Kidney (tissue), 22 donors: ENCODE measurements at places on chromosomes 11 and 22.

DNA sequence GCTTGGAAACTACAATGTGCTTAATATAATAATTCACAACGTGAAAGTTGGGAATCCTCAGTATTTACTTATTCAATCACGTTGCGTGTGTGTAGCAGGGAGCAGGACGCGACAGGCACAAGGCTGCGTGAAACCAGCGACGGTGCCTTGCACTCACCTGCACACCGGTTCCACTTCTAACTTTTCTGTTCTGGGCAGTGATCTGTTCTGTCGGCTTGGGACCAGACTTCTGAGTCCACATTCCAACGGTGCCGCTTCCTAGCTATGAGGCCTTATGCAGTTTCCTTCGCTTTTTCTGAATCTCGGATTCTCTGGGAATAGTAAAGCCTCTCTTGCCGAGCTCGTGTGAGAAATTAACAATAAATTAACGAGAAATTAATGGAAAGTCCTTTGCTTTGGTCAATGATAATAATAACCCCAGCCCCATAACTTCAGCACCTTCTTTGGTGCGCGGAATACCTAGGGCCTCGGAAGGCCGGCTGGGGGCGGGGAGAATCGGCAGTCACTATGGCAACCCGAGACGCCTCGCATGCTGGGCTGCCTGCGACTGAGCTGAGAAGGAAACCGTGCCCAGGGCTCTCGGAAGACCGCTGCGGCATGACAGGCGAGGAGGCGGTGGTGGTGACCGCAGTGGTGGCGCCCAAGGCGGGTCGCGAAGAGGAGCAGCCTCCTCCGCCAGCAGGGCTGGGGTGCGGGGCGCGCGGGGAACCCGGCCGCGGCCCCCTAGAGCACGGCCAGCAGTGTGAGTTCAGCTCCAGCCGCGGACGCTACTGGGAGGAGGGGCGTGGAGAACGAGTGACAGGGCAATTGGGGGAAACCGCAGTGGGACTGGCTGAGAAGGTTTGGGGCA is at the start of gene C11orf97:
Gene C11orf97 (plus strand): TSS at position 530 of the 850 bp plus-strand sequence. CDS start 68 bp downstream, at position 598.
- peak; percentile 82 for DNase-seq

DNA sequence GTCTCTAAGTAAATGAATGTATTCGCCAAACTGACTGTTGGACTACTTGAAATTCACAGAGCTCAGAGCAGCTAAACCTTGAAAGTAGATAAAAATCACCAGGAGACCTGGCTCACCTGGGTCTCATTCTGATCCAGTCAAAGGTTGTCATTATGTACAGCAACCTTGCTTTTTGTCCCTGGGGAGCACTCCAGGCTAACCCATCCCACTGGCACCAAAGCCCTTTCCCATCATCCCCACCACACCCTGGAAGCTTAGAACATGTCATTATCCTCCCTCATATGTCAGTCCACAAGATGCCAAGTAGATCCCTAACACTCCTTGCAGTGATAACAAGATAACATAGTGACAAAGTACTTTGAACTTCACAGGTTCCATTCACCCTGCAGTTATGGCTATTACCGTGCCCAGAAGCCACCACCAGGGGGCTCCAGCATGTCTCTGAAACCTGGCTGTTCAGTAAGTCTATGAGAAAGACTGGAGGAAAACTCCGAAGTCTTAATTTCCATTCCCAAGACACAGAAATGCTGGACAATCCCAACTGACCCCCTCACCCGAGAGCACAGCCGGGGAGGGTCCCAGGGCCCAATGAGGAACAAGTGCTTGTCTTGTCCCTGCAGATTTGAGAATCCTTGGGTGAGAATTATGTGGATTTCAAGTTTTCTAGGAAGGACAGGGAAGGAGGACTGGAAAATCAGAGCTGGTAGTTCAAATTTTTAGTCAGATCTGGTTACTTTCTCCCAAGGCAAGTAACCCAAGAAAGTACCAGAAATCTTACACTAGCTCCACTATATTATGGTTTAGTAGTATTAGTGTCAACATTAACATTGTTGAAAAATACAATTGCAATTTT is 43.0 kb upstream of the USP47 start:
- peak; percentile 88 for DNase-seq

DNA sequence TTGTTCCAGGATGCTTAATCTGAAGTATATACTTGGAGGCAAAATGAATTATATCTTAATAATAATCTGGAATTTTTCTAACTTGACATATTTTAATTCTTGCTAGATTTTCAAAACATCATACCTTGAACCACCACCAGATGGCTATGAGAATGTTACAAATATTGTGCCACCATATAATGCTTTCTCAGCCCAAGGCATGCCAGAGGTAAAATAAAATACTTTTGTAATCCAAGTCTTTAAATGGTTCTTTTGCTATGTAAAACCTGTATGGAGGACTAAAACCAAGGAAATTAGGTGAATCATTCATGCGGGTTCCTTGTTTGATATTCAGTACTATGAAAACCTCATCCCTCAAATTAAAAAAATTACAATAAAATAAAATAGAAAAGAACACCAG is 14.4 kb downstream of the NAALAD2 start:
- no peak for DNase-seq

DNA sequence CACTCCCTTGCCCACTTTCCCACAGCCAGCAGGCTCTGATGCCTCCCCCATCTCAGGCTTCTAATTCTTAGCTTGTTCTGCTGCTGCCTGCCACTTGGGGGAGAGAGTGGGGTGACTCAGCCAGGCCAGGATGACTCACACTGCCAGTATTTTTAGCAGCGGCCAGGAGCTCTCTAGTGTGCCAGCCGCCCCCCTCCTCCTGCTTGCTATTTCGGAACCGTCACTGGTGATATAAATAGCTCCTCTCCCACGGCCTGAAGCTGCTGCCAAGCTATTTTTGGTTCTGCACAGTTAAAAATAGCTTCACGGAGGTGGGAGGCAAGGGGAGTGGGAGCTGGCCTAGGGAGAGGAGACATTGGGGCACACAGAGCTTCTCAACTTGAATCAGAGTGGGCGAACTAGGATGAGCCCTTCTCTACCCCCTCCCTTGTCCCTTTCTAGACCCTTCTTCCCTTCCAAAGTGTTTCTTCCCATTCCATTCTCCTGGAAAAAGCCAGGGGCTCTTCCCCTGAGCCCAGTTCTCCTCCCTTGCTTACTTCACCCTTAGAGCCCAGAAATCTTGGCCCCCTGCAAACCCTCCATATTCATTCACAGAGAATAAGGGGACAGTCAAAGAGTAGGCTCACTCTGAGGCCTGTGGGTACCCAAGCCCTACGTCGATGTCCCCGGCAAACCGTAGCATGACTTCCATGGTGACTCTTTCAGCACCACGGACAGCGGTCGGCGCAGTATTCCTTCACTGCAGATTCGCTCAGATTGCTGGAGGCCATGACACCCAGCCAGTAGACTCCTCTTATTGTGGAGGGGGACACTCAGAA is 2.5 kb upstream of the NPAS4 start:
- DNase-seq: peak; percentile 89

- peak; percentile 45 for DNase-seq
Observed at GRCh38 chr11:44854086-44854485, 96.6 kb downstream of the TP53I11 start.

GRCh38 chr22:39151329-39151975 is 1.0 kb downstream of the CBX7 start:
- peak; percentile 9 for DNase-seq

DNA sequence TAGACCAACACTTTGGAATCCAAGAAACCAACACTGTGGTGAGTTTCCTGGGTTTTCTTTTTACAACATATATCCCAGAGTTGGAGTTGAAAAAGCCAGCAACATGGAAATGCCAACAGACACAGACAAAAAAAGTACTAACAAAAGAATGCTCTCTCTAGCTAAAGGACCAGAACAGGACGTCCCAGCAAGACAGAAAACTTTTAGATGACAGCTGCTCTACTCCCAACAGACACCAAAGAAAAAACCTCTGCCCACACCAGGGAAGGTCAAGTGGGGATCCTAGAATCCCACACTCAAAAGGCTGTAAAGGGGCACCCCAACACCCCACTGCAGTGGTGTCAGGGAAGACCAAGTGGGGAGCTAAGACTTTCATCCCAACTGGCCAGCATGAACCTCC is 23.3 kb downstream of the RRAS2 start:
- no peak for DNase-seq

DNA sequence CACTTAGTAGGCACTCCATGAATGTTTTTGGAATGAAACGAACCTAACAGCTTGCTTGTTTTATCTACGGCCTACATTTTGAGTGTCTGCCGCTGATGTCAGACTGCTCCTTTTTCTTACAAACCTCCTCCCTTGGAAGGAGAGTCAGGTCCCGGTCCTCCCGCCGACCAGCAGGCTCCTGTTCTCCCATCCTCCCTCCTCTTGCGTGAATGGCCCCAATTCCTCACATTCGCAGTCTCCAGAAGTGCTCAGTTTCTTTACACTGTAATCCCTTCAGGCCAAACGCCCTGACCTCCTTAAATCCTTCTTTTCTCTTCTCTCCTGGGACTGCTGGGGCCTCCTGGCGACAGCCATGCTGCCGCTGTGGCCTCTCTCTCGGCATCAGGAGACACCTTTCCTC is 82.6 kb upstream of the CSNK2A3 start:
- no peak for DNase-seq

GRCh38 chr11:134685793-134686380 is 273.8 kb upstream of the B3GAT1 start:
- DNase-seq: no peak

GRCh38 chr11:125295931-125296330 is 131.4 kb downstream of the PKNOX2 start:
- DNase-seq: no peak

GRCh38 chr11:17496406-17496805 is 19.8 kb upstream of the ABCC8 start:
- DNase-seq: peak; percentile 43

DNA sequence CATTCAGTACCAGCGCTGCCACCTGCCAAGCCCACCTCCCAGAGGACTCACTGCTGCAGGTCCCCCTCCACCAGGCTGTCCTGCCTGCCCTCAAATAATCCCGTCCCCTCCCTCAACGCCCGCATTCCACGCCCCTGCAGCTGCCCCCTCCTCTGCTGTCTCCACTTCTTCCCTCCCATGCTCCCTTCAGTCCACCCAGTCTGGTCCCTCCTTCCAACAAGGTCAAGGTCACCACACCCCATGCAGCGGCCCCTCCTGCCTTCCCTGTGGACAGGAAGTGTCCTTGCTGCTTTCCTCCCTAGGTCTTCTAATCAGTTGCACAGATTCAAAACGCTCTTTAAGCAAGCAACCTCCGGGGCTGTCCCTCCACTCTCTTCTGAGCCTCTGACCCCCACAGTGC is 12.1 kb downstream of the MACROD1 start:
- no peak for DNase-seq

GRCh38 chr11:127027000-127027399 is 26.4 kb upstream of the KIRREL3 start:
- no peak for DNase-seq

- no peak for DNase-seq
Observed at GRCh38 chr11:54946424-54946823, 239.8 kb downstream of the OR4A5 start.

DNA sequence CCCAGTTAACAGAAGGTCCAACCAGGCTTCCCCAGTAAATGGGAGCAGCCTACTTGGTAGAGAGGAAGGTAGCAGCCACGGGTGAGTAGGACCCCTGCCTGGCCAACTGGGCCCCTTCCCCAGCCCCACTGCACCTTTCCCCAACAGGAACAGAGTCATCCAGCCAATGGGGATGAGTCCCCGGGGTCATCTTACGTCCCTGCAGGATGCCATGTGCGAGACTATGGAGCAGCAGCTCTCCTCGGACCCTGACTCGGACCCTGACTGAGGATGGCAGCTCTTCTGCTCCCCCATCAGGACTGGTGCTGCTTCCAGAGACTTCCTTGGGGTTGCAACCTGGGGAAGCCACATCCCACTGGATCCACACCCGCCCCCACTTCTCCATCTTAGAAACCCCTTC is 6.6 kb downstream of the RIC8A start:
- DNase-seq: no peak

GRCh38 chr11:126817523-126818450 is 182.8 kb downstream of the KIRREL3 start:
- DNase-seq: no peak

- DNase-seq: no peak
Observed at GRCh38 chr11:47388697-47389576, 10.6 kb upstream of the SPI1 start.
